ENCODE measurements at places on chromosomes 2 and 18. TPM values are rescaled to one million over a fixed set of nuclear protein-coding genes. Genes with fewer than 3 reads are reported as not detected.

GRCh38 chr2:206824087-206824618 lies 58.7 kb downstream of the FASTKD2 start:
- no peak for DNase-seq

FOXI3 gene
- total RNA-seq: 0.34 TPM

EN1 gene
- total RNA-seq: 0.39 TPM

- no peak for DNase-seq
These were observed 200.5 kb downstream of the ACKR3 start for GRCh38 chr2:236769981-236770671.

- DNase-seq: no peak
These were observed 27.2 kb upstream of the CDH2 start for GRCh38 chr18:28204154-28204553.

DNA sequence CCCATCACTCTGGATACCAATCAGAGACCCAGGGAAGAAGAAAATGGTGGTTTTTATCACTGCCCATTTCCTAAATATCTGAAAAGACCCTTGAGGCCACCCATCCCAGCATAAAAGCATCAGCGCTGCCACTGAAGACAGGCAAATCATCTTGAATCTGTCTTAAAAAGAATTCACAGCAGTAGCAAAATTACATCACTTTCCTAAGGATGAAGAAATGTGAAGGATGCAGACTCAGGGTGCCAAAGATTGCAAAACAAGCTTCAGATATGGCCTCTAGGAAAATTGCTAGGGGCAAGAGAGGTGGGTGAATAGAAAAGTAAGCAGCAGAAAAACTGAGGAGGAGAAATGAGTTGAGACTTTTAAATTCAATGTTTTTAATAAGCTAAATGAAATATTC lies 70.0 kb downstream of the SLC25A12 start:
- DNase-seq: no peak

DNA sequence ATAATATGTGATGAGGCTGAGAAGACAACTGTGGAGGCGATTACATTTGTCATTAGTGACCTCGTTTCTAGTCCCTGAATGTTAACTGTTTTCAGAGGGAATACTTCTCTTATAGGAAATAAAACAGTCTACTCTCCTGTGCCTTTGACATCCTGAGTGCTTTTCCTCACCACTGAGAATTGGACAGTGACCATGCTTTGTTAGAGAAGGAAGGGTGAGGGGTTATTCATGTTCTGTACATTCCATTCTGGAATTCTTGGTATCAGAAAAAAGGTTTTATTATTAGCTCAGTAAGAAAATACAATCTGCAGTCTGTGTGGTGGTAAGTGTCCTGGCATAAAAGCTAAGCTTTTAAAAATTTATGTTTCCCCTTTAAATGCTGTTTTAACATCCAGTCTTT lies 58.8 kb downstream of the PARD3B start:
- no peak for DNase-seq

DNA sequence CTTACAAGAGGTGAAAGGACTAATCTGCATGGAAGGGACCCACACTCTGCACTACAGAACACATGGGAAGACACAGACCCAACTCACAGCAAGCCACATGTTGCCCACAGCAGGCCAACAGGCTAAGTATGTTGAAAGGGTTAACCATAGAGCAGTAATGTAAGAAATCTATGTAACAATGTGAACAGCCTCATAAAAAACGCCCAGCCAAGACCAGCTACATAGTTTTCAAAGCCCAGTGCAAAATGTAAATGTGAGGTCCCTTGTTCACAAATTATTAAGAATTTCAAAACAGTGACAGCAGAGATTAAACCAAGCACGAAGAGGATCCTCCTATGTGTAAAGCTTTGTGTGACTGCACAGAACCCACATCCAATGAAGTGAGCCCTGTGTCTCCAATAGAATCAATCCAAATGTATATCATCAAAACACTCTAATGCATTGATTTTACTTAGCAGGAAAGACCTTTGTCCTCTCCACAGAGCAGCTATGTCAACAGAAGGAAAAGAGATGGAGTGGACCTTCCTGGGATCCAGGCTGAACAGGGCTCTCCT lies 210.1 kb downstream of the AGPS start:
- DNase-seq: no peak

NFU1 gene
- total RNA-seq: 40.0 TPM
